ENCODE measurements at places on chromosomes 5 and 9. TPM values are rescaled to one million over a fixed set of nuclear protein-coding genes. Genes with fewer than 3 reads are reported as not detected.

POLR1E gene
- 30.2 TPM for total RNA-seq

CCDC152 gene
- 6.1 TPM for total RNA-seq

ECM2 gene
- total RNA-seq: 5.2 TPM

TMEM141 gene
- 8.9 TPM for total RNA-seq

HNRNPH1 gene
- total RNA-seq: 448 TPM

IFNA2 gene
- total RNA-seq: not detected

PAXX gene
- total RNA-seq: 14.8 TPM

IL7R gene
- 0.98 TPM for total RNA-seq

COL15A1 gene
- total RNA-seq: 8.4 TPM

MAT2B gene
- 28.8 TPM for total RNA-seq

DRD1 gene
- total RNA-seq: 4.7 TPM

TXNDC8 gene
- not detected for total RNA-seq

AHRR gene
- 2.0 TPM for total RNA-seq

FBXL7 gene
- total RNA-seq: 3.9 TPM

LCP2 gene
- 0.98 TPM for total RNA-seq

LHX3 gene
- under 0.01 TPM for total RNA-seq
